ENCODE measurements at places on chromosomes 2 and 18.

DNA sequence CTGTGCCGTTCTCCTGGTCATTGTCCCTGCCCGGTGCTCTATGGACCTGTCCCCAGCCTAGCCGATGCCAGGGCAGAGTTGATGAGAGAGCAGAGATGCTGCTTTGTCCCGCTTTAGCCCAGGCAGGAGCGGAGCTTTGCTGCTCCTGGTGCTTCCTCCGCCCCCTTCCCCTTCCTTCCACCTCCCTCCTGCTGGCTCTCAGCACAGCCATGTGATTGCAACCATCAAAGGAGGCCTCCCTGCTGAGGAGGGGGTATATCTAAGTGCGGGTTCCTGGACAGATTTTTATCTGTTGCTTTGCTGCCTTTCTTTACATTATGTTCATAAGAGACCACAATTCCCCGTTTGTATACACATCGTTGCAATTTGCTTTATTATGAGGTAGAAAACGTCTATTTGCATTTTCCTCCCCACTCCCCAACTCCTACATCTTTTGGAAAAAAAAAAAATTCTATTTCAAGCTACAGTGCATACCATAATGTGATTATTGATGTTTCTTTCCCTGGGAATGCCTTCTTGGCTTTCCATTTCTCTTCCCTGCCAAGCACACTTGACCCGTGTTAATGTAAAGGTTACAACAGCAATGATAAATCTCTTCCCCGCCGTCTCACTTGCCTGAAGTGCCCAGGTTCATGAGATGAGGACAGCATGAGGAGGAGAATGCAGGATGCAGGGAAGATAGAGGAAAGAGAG is 25.4 kb downstream of the ALPK2 start:
- no peak for DNase-seq

GRCh38 chr2:188512456-188512855 is 220.8 kb downstream of the GULP1 start:
- DNase-seq: no peak

GRCh38 chr2:14684516-14684915 is 52.0 kb downstream of the LRATD1 start:
- DNase-seq: no peak

DNA sequence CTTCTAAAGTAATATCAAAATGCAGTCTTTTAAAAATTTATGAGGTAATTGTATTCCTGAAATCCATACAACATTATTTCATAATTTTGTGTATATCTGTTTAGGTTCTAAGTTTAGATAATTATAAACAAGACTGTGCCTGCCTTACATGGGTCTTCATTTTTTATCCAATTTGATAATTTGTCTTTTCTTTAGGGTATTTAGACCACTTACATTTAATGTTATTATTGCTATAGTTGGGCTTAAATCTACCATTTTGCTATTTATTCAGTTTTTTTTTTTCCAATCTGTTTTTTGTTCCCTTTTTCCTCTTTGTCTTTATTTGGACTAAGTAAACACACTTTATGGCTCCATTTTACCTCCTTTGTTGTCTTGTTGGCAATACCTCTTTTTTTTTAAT is 312.5 kb upstream of the MEX3C start:
- no peak for DNase-seq

DNA sequence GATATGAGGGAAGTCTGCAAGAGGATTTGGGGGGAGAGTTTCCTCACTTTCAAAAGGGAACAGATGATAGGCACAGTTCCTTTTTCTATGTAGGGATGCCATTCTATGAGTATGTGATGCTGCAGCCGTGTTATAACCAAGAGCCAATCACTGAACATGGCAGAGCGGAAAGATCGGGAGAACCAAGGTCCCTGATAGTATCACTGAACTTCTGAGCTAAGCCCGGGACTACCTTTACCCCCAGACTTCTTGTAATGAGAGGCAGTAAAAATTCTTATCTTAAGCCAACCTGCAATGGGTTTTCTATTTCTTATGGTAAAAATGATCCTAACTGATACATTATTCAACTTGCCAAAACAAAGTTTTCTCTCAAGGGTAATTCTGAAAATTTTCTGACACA is 21.6 kb upstream of the SLC1A4 start:
- DNase-seq: no peak

- DNase-seq: no peak
Measured at GRCh38 chr2:149648282-149649030, 60.9 kb upstream of the MMADHC start.

DNA sequence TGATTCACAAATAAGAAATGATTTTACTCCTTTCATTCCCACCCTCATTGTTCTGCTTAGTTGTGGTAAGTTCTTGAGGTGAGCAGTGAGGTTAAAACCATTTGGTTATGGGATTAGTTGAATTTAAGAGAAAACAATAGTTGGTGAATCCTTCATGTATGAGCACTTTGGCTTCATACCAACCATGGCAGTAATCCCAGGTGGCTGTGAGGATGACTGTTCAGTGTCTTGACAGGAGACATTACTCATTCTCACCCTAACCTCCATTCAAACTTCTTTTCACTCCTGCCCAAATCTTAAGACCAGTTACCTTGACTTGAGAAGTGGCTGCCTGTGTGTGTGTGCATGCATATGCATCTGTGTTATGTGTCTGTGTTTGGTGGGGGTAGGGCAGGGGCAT is 143.1 kb downstream of the SETBP1 start:
- no peak for DNase-seq

GRCh38 chr2:199693861-199694260 is 157.1 kb downstream of the FTCDNL1 start:
- DNase-seq: no peak
